Cardiac fibroblast (primary cell): ENCODE measurements at places on chromosomes 5 and 9.

- DNase-seq: no peak
These were observed 25.9 kb upstream of the ADAMTSL1 start for GRCh38 chr9:18448101-18448500.

DNA sequence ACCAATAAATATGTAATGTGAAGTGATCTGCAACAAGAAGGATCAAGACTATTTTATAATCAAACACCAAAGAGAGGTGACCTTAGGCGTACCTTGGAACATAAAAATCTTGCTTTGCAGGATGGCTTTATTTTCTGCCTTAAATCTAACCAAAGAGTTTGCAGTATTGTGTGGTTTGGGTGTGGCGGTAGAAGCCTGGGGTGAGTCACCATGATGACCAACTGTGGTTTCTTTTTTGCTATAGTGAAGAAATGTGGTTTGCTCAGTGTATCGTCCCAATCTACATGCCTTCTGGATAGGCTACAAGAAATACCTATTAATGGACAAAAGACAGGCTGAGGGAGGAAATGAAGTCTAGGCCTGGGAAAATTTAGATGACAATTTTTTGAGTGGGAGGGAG is 5.1 kb upstream of the CAST start:
- peak; percentile 78 for DNase-seq

DNA sequence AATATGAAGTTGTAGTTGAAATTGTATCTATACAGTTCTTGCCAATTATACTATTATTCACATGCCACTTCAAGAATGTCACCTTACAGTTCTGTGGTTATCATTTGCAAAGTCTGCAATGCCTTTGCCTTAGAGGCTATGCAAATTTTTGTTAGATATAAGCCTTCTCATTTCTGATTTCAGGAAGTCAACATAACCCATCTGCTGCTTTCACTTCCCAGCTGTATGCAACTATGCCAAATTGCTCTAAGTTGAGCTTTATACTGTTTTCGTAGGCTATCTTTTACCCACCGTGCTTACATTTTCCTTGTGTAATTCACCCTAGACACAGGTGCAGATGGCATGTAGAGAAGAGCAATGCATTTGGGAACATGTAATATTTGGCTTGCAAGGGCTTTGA is 1083.0 kb downstream of the CDH9 start:
- no peak for DNase-seq

GRCh38 chr5:50667653-50668595 is 1.5 kb downstream of the PARP8 start:
- peak; percentile 73 for DNase-seq

DNA sequence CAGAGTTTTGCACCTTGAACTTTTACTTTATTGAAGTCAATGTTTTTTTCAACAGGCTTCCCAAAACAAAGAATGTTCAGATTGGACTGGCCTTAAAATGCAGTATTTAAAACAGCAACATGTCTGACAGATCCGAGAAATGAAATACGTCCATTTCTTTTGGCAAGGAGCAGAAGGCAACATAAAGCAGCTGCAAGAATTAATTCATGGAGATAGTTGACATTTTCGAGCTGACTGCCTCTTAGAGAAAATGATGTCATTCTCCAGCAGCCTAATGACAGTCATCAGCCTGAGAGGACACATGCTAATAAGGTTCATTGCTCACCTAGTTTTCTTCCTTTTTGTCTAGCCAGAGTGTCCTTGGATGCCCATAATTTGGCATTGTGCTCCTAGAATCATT is 232.2 kb upstream of the SEMA6A start:
- no peak for DNase-seq

DNA sequence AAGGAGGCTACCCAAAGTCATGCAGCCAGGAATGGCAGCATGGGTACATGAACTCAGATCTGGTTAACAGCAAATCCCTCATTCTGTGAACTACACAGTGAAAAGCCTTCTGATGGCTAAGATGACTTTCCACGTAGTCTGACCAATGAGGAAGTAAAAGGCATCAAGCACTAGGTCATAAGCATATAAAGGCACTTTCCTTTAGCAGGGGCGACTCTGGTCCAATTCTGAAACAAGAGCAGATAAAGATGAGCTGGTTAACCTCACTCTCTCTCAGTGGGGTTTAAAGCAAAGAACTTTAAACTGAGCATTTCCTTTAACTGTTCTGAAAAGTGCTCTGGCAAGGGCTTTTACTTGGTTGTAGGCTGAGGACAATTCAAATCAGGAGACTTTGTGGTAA is 21.1 kb downstream of the PSMB7 start:
- DNase-seq: no peak

- DNase-seq: no peak
These were observed 3.9 kb downstream of the KYAT1 start for GRCh38 chr9:128877852-128878251.

GRCh38 chr5:37770786-37771185 is 69.1 kb downstream of the GDNF start:
- DNase-seq: no peak

DNA sequence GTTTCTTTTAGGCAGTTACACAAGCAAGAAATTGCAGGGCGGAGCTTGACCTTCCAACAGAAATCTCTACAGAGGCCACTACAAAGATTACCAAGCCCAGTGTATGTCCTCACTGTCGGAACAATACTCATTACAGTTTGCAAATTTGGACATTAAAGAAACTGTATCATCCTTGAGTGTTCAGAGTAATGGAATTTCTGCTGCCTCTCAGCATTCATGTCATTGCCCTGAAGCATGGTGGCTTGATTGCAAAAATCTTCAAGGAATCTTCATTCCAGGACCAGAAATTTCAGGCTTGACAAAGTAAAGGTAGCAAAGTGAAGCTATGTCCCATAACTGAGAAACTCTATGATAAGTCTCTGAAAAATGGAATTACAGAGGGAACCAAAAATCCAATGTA is 134.6 kb upstream of the MAP3K1 start:
- DNase-seq: no peak

DNA sequence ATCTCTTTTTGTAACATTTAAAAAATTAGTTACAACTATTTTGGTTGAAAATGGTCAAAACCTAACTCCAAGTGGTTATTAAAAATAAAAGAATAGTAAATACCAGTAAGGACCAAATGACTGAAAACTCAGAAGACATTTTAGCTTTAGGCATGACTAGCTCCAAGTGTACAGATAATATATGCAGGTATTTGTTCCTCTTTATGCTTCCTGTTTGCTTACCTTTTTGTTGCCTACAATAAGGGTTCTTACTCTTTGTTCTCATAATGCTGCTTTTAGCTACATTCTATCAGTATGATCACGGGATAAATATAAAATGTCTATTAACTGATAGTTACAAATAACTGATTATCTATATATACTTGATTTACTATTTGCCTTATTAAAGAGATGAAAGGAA is 259.6 kb downstream of the CDH12 start:
- no peak for DNase-seq

DNA sequence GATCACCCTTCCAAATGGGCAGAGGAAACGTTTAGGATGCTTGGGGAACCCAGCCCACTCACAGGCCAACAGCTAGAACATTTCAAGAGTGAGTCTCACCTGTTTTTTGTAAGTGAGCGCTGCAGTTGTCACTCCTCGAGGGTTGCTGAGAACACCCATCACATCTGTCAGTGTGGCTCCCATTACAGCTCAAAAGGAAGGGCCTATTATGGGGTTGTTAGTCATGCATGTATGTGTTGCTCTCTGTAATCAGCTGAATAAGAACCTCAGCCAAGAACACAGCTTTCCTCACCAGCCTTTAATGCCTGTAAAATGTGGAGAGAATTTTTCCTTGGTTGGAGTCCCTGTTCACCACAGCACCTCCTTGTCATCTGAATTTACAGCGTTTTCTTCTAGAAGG is 196.3 kb upstream of the KLF4 start:
- DNase-seq: peak; percentile 79

DNA sequence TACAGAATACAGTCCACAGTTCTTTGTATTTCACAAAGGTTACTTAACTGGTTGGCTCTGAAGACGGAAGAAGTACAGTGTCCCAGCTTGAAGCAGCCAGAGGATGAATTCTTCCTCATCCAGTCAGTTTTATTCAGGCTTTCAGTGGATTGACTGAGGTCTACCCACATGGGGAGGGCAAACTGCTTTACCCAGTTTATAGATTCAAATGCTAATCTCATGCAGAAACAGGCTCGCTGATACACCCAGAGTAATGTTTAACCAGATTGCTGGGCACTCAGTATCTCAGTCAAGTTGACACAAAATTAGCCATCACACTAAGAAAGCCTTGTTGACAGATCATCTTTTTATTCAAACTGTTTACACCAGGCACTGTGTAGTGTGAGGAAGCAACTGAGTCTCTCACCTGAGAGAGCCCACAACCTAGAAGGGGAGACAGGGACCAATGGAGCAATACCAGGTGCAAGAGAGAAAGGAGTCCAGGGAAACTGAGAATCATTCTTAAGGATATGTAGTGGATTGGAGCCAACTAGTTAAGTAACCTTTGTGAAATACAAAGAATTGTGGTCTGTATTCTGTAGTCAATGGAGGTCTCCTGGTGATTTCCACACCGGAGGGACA is 15.9 kb downstream of the LRRC70 start:
- no peak for DNase-seq

GRCh38 chr5:178281331-178281730 is 48.7 kb upstream of the PHYKPL start:
- no peak for DNase-seq

DNA sequence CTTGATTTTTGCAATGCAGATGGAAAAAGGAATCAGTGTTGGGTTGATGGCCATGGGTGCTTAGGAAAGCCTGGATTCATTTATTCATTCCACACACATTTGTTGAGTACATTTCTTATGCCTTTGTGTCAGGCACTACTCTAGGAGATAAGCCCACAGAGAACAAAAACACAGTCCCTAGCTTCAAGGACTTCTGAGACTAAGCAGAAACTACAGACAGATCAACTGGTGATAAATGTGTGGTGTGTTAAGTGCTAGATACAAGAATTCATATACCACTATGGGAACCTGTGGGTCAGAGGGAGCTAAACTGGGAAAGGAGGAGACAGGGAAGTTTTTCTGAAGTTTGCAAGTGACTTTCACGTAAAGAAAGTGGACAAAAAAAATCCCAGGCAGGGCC is 119.9 kb downstream of the CEMIP2 start:
- no peak for DNase-seq

DNA sequence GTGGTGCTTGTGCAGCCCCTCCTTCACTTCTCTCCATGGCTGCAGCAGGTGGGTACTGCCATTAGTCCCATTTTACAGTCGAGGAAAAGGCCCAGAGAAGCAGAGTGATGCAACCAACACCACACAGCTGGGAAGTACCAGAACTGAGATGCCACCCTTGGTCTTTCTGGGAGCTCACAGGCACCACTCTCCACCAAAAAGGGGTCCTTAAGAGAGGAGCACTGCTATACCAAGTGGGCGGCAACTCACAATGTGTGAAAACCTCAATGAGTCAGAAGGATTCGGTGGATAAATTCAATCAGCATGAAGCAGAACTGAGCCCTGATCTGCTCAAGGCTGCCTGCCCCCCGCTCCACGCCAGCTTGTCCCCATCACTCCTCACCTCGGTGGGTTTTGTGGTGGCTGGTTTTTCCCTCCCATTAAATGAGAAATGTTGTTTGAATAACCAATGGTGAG is 213.7 kb downstream of the FSTL4 start:
- no peak for DNase-seq

- DNase-seq: no peak
These were observed 2.4 kb upstream of the PDLIM7 start for GRCh38 chr5:177499842-177500241.

- DNase-seq: no peak
These were observed 94.9 kb downstream of the HTR4 start for GRCh38 chr5:148559461-148559860.

DNA sequence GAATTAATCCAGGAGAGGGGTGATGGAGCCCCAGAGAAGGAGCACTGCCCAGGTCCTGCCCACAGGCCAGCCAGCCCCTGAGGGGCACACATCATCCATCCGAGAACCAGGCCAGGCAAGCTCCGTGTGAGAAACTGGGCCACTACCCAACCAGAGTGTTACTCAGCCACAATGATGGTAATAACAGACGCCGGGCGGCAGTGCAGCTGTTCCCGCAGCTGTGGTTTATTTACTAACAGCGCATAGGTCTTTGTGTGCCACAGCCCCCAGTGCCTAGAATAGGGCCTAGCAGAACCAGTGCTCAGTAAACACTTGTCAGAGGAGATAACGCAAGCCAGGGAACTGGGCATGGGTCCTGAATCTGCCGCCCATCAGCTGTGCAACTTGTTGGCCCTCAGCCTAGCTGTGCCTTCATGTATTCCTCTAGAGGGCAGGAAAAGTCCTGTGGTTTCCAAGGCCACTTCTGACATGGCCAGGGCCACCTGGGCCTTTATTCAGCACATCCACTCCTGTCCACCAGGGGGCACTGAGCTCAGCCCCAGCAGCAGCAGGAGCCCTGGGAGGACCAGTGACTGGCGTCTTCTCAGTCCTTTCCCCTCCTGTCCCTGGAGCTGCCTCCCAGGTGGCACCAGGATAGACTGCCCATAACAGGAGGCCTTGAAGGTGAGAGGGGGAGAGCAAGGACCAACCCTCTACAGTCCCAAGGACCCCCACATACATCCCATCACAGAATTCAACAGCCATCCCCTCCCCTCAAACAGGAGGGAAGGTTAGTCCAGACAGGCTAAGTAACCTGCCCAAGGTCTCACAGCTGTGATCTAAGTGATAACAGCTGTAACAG is 2.1 kb downstream of the MXD3 start:
- DNase-seq: peak; percentile 77

DNA sequence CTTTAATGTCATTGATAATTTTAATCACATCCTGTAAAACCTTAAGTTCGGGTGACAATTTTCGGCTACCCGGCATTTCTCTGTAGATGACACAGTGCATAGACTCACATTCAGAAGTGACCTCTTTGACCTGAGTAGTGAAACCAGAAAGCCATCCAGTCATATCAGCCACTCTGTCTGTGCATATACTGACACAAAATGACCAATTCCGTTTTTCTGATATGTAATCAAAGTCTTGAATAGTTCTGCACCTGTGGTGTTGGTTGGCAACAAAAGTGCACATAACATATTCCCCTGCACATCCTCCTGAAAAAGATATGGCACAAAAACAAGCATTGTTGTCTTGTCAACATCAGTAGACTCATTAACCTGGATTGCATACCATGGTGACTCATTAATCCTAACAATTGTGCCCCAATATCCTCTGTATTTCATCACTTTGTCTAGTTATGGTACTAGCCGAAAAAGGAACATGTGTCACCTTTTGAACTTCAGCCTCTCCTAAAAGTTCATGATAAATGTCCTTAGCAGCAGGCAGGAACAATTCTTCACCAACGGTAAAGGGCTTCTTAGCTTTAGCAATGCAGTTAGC is 4.6 kb upstream of the HNRNPA0 start:
- no peak for DNase-seq

DNA sequence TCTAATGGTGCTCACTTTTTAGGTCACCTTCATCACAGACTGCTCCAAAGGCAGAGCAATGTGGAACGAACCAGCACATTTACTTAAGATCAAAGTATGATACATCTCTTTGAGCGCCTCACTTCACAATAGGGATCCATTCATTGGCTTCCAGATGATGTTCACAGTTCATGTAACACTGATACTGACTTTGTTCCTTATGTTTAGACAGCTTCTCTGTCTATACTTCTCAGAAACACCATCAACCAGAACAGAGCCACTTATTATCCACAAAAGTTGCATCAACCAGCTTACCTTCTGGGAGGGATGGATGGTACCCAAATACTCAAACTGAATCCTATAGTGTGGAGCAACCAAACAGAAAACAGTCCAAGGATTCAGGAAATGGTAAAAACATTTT is 4.6 kb downstream of the PTAR1 start:
- no peak for DNase-seq
